Head of caudate nucleus (tissue), 42 donors: ENCODE measurements at places on chromosomes 2 and 18.
A peak's percentile ranks its signal among the peaks of the same experiment; 100 is the strongest.

DNA sequence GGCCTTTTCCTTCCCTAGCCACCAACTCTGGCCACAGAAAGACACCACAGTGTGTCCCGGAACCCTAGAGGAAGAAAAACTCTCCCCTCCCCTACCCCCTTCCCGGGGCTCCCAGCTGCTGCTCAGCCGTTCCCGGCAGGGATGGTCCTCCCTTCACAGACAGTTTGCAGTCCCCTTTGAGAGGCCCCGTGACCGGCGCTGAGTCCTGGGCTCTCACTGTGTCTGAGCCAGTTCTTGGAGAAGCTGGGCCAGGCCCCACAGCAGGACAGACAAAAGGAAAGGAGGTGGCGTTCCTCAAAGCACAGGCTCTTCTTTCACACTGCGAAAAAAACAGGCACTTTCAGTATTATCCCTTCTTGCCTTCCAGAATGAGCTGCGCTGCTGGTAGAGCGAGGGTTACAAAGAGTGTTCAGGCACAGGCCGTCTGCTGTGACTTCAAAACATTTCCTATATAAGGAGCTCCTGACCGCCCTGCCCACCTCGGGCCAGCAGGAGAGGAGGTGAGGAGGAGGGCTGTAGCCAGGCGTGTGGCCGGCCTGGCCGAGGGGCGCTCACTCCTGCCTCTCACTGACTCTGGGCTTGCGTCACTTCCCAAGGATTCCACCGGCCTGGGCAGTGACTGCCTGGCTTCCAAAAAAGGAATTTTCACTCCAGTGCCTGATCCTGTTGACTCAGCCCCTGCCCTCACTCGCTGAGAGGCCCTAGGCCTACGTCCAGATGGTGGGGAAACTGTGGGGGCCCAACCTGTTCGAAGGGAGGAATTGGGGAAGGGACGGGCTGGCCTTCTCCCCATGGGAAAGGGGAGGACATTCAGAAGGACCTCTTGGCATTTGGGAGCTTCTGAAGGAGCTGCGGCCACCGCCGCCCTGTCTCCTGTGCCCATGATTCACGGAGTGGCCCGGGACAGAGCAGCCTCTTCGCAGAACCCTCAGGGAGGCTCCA lies 24.9 kb downstream of the CIDEA start:
- DNase-seq, result no peak

GRCh38 chr18:11147371-11147951 lies 1.9 kb downstream of the PIEZO2 start:
- DNase-seq, result no peak

GRCh38 chr2:166958986-166959481 lies 70.8 kb downstream of the XIRP2 start:
- no peak for DNase-seq

DNA sequence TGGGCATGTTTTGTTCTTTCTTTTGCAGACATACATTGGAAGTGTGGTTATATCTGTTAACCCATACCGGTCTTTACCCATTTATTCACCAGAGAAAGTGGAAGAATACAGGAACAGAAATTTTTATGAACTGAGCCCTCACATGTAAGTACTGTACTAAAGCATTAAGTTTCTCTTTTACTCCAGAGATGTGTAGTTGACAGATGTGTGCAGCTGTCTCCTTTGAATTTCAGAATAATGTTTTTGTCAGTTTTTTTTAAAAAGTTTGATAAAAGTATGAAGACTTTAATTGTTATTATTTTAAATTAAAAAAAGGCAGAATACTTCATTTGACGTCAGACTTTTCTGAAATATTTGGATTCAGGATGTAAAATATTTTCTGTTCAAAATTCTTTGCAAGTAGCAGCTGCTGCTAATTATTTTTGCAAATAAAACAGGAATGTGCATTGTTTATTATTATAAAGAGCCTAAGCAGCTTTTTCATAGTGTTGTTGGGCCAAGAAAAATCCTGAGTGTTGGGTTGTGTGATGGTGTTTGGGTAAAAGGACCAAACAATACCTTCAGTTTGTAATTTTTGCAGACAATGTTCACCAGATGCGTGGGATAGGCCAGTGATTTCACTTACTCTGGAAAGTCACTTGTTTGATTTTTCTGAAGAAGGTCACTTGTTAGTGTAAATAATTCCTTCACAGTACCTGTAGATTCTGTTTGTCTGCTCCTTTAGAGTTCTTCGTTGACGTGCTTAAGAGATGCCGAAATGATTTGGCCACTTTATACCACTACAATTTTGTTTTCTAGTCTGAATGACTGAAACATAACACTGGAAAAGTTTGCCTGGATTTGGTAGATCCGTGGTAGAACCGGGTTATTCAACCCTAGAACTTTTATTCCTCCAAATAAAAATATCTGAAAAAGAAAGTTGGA lies 51.1 kb downstream of the MYO1B start:
- DNase-seq, result no peak

- no peak for DNase-seq
These were observed 11.3 kb upstream of the GBX2 start for GRCh38 chr2:236179236-236180075.

DNA sequence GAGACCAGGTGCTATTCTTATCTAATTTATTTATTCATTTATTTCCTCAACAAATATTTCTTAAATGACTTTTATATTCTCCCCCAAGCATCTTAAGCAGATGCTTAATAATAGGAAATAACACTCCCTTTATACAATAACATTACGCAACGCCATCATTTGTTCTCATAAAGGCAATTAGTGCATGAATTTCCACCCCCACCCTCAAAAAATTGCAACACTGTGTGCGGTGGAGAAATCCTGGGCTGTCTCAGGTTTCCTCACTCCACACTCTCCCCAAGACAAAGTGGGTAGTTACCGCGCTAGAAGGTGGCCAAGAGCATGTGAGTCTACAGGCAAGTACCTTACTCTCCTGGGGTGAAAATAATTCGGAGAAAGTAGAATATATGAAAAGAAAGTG lies 37.0 kb upstream of the CTDP1 start:
- no peak for DNase-seq

GRCh38 chr2:109128616-109129355 lies at the start of gene SH3RF3:
TSS of gene SH3RF3 (plus strand) at chr2:109129205.
- peak; percentile 49 for DNase-seq

- DNase-seq, result no peak
These were observed 261.5 kb downstream of the FIGN start for GRCh38 chr2:163474319-163474744.

DNA sequence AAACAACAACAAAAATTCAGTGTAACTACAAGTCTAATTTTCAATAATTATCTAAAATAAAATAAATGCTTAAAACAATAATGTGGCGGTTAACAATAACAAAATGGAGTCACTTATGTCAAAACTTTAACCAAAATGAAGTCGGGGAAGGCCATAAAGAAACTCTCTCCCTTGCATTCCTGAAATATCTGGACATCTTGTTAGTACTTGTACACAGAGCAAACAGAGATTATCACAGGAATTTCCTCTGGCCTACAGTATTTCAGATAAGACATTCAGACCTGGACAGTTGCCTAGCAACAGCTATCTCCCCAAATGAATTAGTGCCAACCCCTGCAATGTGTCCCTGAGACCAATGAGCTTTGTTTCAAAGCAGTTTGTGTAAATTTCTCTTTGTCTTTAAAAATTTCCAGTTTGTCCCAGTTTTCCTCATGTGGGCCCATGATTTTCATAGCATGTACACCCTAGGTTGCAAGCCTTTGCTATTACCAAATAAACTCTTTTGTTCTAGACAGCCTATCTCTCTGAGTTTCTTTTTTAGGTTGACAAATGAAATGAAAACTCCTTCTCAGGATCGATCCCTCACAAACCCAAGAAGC lies 68.6 kb downstream of the EXOC6B start:
- no peak for DNase-seq

GRCh38 chr2:153963256-153963655 lies 91.5 kb downstream of the GALNT13 start:
- no peak for DNase-seq

DNA sequence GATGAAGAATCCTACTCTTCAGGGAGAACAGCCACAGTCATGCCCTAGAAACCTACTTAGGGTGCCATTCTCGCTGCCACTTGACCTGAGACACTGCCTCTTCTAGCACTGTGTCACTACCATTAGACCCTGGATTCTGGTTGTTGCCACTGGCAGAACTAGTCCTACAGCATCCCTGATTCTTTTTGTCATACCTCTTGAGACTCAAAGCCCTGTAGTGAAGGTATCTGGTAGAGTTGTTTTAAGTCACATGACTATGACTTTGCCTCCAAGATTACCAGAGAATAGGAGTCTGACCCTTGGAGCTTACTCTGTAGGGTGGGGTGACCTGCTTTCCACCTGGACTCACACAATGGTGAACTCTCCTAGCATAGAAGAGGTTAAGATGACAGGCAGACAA lies 296.7 kb downstream of the TNS1 start:
- no peak for DNase-seq

GRCh38 chr2:239994086-239994485 lies 31.1 kb downstream of the NDUFA10 start:
- no peak for DNase-seq

DNA sequence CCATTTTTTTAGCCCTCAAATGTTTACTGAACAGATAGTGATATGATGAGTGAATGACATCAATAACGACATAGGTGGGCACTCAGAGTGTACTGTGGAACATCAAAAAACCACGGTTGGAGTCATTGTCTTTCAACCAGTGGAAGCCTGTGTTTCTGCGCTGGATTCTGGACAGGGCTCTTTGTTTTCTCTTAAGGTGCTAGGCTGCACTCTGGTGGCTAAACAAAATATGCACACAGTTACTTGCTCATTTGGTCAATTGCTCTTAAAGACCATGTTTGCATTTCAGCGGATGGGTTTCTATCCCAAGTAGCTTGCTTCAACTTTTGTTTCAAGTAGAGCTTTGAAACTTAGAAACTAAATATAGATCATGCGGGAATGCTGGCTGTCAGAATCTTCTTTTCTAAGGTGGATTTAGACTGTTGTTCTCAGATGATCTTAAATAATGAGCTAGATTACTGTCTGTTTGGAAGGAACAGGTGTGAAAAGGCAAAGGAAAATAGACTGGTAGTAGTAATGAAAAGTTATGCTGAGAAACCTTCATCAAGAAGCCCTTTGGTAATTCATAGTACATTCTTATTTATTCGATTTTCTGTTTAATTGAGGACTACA lies 48.5 kb upstream of the LYPD6B start:
- peak; percentile 74 for DNase-seq

DNA sequence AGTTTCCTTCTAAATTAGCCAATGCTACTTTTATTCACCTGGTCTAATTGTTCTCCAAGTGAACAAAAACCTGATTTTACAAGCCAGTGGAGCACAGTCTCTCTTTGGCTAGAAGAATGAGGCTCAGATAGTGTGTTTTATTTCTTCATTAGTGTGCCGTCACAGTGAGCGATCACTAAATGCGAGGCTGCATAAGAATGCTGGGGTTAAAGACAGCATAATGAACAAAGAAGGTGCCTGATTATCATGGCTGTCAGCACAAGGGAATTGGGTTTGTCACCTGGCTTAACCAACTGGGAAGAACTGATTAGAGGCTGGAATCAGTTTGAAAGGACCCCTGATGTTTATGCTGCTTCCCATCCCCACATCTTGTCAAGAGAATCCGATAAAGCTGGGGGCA lies 76.4 kb downstream of the EPHA4 start:
- DNase-seq, result no peak

- DNase-seq, result no peak
These were observed 47.5 kb downstream of the RAB31 start for GRCh38 chr18:9755615-9756014.

- DNase-seq, result no peak
These were observed 178.8 kb downstream of the ANAPC1 start for GRCh38 chr2:111705239-111705638.

GRCh38 chr2:109377976-109378375 lies 235.8 kb downstream of the SEPTIN10 start:
- DNase-seq, result no peak

GRCh38 chr18:53472546-53472945 lies 751.9 kb downstream of the MBD2 start:
- no peak for DNase-seq

DNA sequence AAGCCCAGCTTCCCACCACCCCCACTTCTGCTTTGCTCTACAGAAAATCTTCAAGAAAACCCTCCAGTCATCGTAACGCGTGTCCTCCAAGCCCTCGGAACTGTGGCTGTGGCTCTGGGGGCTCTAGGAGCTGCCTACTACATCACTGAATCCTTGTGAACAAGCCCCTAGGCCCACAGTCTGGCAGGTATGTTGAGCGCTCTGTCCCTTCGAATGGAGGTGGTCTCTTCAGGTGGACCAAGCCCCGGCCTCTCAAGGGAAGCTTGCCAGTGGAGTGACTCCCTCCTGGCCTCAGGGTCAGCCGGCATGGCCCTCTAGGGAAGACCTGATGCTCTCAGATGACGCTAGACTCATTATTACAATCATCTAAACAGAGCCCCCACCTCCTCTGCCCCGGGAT lies 6.7 kb downstream of the SPATA3 start:
- DNase-seq, result no peak

DNA sequence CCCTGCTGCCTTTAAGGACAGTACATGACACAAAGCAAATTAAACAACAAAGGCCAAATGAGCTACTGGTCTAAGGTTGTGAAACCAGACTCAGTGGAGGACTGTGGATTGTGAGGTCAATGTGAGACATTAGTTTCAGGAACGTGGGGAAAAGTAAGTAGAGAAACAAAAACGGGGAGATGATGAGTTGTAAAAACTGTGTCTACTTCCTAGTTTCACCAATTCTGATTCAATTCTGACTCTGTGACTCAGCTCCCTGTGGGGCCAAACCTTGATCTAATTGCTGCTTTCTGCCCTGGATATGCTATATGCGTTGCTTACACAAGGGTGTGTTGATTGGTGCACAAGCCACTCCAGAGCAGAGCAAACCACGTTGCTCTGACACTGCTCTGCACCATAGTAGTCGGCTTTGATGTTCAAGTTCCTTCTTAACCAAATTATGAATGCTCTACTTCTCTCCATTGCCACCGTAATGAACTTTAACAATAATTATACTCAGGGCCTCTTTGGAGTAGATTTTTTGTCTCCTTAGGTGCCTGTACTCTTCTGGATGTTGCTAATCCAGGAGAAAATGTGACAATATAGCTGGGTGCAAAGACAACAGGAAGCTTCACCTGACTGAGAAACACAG lies 1640.1 kb upstream of the CELF4 start:
- no peak for DNase-seq

DNA sequence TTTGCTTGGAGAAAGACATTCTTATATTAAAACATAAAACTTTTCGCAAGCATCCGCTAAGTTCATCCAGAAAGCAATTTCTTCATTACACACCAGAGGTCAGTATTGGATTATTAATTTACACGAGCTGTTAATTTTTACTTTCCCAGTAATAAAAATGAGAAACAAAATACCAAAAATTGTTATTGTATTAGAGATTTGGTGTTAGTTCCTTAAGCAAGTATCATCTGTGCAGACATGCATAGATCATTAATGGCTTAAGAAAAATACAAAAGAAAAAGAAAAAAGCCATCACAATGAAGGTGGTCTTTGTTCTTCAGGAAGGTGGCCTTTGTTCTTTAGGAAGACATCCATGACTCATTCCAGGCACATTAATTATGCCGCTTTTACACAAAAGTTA lies 53.6 kb upstream of the HNMT start:
- no peak for DNase-seq

GRCh38 chr2:133737242-133737993 lies 169.2 kb upstream of the NCKAP5 start:
- DNase-seq, result no peak
